ENCODE measurements at places on chromosomes 1 and 21.
A peak's percentile ranks its signal among the peaks of the same experiment; 100 is the strongest.

DNA sequence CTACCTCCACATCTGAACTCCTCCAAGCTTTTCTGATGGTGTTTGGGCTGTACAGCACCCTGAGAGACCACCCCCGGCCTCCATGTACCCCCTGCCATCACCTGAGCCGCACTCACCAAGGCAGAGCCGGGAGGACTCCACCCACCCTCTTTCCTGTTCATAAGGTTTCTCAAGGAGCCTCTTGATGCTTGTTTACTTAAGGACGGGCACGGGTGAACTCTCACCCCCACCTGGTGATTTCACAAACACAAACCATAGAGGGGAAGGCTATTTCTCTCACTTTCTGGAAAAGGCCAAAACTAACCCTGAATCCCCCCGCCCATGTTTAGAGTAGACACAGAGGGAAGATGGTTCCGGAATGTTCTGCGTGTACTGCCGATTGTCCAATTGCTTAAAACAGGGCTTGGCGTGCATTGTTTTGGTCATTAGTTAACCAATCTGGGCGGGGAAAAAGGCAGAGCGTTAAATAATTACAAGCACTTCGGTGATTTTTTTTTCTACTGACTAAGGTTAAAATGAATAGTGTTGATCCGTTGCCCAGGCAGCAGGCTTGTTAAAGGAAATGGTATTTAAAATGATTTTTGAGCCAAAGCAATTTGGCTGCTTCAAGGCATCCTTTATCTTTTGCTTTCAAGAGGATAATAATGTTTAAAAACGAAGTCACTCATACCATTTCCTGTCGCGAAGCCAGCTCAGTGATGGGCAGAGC is 279.8 kb upstream of the VAMP3 start:
- DNase-seq: no peak

- no peak for DNase-seq
These were observed 99.5 kb downstream of the CASZ1 start for GRCh38 chr1:10696977-10697376.

DNA sequence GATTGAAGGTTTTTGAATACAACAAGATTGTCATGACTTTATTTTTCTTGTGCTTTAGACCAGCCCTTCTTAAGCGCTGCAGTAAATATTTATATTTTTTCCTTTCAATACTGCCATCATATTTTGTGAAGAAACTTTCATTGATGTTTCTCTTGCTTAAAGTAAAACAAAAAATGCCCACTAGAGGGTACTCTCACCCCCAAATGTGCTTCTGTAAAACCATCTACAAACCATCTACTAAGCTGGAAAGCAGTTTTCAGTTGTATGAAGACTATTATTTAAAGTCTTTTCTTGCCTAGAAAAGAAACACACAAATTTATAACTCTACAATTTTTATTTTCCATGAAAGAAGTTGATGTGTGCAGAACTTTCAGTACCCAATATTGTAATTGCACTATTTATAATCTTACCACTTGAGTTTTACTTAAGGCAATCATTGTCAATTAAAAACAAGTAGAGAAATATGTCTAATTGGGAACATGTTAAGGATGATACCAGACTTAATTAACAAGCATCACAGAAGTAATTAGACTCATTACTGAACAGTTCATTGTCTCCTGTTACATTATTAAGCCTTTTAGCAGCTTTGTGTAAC is 10.7 kb downstream of the LEPR start:
- DNase-seq: peak; percentile 60

- no peak for DNase-seq
These were observed 931.0 kb downstream of the TTLL7 start for GRCh38 chr1:83067954-83068353.

Measured in hepatocyte (in vitro differentiated cells).